CD4-positive, alpha-beta T cell treated with Interleukin-1 beta for 1 hour (primary cell): ENCODE measurements at places on chromosomes 11 and 22.

GRCh38 chr11:93279851-93280347, 50.6 kb upstream of the DEUP1 start:
- no peak for DNase-seq

DNA sequence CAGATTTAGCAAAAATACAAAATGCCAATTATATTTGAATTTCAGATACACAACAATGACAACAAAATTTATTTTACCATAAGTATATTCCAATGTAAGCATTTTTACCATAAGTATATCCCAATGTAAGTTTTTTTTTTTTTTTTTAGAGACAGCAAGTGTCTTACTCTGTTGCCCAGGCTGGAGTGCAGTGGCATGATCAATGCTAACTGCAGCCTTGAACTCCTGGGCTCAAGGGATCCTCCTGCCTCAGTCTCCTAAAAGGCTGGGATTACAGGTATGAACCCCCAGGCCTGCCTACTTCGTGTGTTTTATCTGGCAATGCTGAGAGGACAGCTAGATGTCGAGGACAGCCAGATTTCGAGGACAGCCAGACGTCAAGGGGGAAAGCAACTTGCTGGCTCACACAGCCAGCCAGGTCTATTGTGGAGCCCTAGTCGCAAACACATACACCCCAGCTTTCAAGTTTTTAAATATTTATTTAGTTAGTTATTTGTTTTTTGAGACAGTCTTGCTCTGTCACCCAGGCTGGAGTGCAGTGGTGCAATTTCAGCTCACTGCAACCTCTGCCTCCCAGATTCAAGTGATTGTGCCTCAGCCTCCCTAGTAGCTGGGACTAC, 1.1 kb upstream of the SERPING1 start:
- DNase-seq = no peak

DNA sequence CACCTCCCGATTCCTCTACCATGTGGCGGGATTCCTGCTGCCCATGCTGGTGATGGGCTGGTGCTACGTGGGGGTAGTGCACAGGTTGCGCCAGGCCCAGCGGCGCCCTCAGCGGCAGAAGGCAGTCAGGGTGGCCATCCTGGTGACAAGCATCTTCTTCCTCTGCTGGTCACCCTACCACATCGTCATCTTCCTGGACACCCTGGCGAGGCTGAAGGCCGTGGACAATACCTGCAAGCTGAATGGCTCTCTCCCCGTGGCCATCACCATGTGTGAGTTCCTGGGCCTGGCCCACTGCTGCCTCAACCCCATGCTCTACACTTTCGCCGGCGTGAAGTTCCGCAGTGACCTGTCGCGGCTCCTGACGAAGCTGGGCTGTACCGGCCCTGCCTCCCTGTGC, 10.5 kb downstream of the CXCR5 start:
- DNase-seq = no peak

DNA sequence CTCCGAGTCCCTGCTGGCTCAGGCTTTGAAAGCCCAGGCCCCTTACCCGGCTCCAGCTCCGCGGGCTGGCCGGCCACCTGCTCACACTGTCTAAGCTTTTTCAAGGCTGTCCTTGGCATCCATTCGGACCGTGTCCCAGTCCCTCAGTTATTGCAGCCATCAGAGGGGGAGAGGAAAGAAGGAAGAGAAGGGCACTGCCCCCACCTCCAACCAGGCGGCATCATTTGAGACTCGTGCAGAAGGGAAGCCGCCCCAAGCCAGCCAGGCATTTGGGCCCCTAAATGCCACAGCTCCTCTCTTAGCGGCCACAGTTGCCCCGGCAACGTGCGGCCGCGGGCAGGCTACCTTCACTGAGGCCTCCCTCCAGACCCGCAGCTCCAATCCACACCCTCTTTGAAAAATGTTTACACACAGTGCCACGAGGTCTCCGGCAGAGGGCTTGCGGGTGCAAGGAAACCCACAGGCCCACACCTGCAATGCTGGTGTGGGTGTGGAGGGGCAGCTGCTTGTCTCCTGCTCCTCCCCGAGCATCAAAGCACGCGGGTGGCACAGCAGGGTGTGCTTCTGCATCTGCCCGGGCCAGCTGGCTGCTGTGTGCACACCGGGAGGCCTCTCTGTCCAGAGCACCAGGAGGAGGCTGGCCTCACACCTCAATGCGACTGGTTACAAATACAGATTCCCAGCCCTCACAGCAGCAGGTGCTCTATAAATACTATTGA, 124.4 kb downstream of the CTTN start:
- no peak for DNase-seq

DNA sequence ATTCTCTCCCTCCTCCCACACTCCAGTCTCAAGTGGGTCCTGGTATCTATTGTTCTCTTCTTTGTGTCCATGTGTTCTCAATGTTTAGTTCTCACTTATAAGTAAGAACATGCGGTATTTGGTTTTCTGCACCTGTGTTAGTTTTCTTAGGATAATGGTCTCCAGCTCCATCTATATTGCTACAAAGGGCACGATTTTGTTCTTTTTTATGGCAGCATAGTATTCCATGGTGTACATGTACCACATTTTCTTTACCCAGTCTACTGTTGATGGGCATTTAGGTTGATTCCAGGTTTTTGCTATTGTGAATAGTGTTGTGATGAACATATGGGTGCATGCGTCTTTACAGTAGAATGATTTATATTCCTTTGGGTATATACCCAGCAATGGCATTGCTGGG, 4.2 kb upstream of the INCENP start:
- DNase-seq = no peak

GRCh38 chr22:45200230-45200629, 36.5 kb downstream of the NUP50 start:
- DNase-seq = no peak

DNA sequence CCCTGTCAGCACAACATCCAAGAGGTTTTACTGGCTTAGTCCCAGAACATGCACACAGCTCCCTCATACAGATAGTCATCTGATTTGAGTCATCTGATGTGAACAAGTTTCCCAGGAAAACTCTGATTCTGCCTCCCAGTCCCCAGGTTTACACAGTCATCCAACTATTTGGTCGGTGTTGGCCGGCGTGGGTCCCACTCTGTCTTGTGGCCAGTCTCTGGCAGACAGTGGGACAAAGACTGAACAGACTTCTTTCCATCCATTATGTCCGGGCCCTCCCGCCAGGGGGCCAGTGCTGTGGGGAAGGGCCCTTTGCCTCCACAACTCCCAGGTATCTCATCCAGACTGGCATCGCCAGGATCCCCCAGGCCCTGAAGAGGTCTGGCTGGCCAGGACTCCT, 60.0 kb downstream of the BTG4 start:
- DNase-seq = no peak

DNA sequence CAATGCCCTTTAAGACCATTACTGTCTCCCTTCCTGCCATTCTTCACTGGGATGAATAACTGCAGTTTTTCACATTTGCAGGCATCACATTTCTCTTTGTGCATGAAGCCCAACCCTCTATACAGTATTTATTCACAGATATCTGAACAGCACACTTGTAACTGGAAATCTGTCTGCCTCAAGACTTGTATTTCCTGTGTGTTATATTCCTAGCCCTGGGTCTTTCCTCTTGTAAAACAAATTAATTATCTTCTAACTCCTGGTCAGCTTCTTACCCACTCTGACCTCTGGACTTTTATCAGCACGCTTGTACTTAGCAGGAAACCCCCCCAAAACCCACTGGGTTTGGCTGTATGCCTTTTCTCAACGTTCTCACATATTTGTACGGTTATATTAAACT, 2.0 kb downstream of the CSRP3 start:
- no peak for DNase-seq

DNA sequence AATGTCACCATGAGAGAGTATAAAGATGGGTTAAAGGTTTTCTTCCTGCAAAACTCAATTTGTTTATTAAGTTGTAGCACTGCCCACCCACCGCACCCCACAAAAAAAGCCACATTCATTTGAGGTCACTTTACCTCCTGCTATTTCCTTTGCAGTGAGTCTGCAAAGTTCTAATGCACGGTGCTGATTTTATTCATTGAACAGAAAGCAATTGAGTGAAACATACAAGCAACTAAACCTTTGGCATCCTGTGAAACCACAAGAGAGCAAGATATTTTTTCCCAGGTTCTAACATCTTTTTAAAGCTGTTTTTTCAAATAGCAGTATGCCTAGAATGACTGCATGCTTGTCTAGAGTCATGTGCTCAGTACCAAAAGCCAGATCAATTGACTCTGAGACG, 39.0 kb downstream of the RRAS2 start:
- DNase-seq = peak; percentile 17
